Stimulated activated CD4-positive, alpha-beta T cell treated with anti-CD3 and anti-CD28 coated beads, Interleukin-15, amount 100 ng/mL, for 48 hours (primary cell): ENCODE measurements at places on chromosomes 1 and 21.

DNA sequence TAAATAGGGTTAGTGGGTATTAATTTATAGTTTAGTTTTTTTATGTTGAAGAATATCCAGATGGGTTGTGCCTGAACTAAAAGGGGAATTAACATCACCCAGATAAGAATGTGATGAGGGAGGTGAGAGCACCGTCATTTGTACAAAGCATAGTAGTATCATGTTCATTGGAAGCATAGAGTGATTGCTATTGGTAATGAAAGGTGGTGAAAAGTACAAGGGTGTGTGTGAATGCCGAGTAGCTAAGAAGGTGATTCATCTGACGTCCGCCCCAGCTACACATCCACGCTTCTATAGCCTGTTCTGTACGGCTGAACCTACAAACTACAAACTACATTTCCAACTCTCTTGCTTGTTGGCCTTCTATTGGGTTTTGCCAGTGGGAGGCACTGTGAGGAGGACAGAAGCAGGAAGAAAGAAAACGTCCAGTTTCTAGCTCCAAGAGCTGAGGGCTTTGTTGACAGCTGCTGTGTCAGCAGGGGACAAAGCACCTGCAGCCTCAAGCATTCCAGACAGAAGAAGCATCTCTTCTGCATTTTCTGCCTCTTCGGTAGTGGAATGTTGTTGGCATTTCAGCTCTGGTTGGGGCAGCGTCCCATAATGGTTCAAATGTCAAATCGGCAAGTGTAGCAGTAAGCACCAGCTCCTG lies 404.8 kb downstream of the KCTD3 start:
- DNase-seq, result no peak

DNA sequence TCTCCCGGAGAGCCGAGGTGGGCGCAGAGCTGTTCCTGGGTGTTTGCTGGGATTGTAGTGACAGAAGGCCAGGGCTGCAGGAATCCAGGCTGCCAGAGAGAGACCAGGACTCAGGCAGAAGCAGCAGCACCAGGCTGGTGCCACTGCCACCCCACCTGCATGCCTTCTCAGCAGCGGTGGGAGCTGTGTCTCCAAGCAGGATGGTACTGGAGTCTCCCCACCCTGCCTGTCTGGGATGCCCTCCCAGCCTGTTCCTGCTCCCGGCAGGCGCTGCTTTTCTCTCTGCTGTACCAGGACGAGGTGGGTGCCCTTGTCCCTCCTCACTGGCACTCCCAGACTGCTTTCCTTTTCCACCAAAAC lies 4.5 kb upstream of the HES4 start:
- no peak for DNase-seq

DNA sequence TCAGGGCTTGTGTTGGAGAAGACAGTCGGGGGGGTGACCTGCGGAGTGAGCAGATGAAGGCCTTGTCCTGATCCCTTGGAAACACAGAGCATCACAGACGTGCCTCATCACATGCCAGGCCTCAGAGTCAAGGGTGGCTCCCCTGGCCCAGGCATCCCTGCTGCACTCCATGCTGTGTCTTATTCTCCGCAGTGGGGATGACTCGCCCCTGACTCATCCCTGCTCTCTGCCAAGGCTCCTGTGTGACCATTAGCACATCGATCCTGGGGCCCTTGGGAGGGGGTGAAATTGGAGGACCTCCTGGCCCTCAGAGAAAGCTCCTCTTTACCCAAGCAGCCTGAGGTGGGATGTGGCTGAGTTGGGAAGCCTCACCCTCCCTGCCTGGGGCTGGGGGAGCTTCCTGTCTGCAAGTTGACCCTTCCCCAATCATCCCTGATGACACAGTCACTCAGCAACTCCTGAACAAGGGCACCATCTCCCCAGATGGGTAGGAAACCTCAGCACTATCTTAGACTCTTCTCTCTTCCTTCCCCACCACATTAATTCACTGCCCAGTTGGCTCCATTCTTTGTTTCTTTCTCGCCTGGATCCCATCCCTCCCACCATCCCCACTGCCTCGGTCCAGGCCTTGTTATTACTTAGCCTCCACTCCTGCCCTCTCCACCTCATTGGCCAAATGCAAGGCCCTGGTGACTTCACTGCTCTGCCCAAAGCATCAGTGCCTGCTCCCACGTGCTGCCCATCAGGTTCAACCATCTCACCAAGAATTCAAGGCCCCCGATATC lies 74.6 kb downstream of the CAMK2N1 start:
- peak; percentile 22 for DNase-seq

- DNase-seq, result no peak
Observed at GRCh38 chr21:14284481-14284880, 68.5 kb downstream of the RBM11 start.

DNA sequence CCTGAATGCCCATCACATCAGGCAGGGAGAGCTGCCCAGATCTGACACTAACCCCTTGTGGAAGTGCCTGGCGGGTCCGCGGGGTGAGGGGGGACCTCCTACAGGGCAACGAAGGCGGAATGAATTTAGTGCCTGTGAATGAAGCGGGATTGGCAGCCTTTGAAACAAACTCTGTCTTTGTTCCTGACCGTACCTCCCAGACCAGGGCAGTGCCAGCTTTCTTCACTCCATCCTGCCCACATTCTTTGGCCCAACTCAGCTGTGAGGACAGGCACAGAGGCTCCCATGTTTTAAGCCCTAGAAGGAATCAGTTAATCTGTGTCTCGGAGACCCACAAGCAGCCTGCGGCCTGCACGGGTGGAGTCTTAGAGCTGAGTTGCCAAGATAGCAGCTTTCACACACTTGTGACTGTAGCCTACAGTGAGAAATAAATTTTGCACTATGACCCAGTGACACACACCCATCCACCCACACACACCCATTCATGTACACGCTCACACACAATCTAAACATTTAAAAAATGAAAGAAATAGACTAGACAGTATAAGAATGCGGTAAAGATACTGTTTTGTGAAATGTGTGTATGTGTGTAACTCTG lies 60.1 kb upstream of the USP24 start:
- DNase-seq, result no peak

- no peak for DNase-seq
Observed at GRCh38 chr1:27934818-27935549, at the start of gene SMPDL3B. SMPDL3B (plus strand) TSS chr1:27935000; CDS start chr1:27935184, 184 bp downstream.

DNA sequence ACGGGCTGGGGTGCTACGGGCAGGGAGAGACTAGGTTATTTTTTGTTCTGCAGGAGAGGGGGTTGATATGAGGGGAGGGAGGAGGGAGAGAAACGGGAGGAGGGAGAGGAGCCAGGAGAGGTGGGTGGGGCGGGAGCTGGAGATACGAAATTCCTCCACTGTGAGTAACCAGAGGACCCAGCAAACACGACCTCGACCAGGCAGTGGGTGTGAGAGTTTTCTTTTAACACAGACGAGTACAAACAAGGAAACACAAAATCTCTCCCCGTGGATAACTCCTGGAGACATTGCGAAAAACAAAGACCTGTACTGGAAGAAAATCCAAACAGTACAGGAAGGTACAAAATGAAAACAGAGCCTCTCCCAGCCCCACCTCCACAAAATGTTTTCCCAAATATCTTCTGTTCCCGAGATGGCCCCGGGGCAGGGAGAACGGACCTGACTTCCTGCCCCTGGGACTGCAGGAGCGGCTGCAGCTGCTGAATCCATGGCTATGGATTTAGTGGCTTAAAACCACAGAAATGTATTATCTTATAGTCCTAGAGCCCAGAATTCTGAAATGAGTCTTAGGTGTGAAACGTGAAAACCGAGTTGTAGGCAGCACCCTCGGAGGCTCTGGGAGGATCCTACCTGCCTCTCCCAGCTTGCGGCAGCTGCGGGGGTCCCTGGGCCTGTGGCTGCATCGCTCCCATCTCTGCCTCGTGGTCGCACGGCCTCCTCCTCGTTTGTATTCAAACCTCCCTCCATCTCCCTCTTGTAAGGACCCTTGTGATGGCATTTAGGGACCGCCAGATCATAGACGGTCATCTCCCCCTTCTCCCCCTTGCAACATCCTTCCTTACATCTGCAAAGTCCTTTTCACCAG lies 82.2 kb downstream of the RIPK4 start:
- DNase-seq, result no peak

GRCh38 chr1:10456661-10457060 lies 6.8 kb downstream of the CORT start:
- DNase-seq, result no peak

- DNase-seq, result no peak
Observed at GRCh38 chr1:231964241-231964640, 337.7 kb downstream of the DISC1 start.

GRCh38 chr21:36913247-36914169 lies 53.0 kb downstream of the HLCS start:
- no peak for DNase-seq

- DNase-seq, result no peak
Observed at GRCh38 chr1:87706779-87707228, 378.1 kb downstream of the LMO4 start.

GRCh38 chr1:46719689-46720088 lies 775 bp upstream of the EFCAB14 start:
- no peak for DNase-seq

- DNase-seq, result no peak
Observed at GRCh38 chr1:197991594-197991993, 74.4 kb downstream of the LHX9 start.

DNA sequence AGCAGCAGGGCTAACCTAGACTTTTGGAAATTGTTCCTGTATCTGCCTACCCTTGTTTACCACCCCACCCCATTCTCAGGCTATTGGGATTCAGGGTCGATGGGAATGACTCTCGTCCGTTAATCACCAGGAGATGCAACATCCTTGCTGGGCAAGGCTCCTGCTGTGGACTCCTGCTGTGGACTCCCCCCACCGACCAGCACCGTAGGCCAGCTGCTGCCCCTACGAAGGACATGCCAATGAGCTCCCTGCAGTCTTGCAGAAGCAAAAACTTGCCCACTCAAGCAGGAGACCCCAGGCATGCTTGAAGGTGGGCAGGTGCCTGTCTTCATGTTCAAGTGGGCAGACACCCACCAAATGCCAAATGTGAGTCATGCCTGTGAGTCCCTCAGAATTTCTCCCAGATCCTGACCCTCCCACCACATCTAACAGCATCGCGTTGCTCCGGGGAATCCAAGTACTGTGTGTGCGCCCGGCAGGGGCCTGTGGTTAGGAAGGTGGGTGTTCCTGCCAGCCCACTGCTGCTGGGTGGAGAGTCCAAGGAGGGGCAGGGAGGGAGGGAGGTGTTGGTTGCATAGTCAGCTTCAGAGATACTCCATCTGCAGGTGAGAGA lies 41.7 kb upstream of the SOX13 start:
- no peak for DNase-seq

DNA sequence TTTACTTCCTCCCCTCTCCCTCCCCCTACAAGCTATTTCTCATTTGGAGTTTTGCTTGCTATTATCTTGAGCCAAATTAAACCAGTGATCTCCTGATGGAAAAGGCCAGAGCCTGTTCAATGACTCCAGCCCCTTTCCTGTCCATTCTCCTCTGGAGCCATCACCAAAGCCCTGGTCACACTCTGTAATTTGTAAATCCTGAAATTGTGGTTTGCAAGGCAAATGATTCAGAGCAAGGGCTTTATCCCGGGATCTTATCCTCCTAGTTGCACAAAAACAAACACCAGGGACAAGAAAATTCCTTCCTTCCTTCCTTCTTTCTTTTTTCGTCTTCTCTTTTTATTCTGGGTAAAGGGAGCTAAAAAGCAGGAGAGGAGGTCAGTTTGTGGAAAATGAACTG lies 366.1 kb upstream of the ST6GALNAC5 start:
- no peak for DNase-seq

- no peak for DNase-seq
Observed at GRCh38 chr1:16458831-16459230, 18.3 kb downstream of the NECAP2 start.

- no peak for DNase-seq
Observed at GRCh38 chr21:31665397-31665796, 5.9 kb downstream of the SOD1 start.

DNA sequence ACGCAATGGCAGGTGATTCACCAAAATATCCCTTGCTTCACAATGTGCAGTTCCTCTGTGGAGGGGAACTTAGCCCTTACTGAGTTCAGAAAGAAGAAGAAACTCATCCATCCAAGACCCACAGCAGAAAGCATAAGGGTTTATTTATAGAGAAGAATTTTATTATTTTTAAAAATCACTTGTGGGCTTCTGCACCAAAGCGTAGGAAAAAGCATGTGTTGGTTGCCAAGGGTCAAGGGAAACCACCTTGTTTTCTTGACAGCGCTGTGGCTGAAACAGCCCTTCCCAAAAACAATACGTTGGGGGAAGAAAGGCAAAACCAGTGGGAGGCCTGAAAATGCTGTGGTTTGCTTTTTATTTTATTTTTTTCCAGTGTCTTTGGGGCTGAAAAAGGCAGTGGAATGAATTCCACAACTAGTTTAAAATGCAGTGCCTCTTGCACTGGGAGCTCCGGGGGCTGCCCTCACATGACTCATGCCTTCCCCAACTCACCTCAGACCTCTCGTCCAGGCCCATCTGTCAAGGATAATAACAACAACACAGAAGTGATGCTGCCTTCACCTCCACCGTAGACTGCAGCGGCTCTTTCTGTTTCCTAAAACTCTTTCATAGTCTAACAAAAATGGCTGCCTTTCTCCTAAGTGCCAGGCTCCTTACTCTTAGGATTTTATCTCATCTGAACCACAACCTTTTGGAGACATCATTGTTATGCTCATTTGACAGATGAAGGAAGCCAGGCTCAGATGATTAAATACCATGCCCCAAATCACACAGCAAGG lies 224.2 kb upstream of the JUN start:
- DNase-seq, result no peak

DNA sequence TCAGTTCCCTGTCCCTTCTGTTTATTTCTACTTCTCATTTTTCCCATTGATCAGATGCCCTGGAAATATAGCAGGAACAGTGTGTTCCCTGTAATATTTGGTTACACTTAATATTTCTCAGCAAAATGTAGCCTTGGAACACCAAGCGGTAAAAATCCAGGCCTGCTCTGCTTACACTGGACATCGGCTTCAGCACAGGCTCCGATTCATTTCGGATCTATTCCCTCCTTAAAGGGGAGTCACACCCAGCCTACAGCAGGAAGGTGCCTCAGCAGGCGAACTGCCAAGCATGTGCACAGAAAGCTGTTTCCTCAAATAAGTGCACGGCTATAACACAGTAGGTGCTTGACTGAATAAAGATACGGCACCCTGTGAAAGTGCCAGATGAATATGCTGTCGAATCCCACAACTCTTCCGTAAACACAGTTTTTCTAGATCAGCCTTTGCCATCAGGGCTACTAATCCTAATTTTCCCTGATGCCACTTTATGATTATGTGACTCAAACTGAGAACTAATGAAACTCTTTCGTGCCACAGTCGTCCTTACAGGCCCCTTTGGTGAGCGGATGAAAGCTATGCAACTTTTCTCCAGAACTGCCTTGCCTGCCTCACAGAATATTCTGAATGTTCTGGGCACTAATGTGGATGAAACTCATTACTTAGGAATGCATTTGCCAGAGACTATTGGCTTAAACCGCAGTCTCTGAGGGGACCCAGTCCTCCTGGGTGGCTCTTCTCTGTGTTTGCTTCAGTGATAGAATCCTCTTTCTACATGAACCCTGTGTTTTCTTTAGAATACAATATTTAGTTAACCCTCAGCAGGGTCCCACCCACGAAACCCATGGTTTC lies 275.5 kb upstream of the RUNX1 start:
- no peak for DNase-seq

DNA sequence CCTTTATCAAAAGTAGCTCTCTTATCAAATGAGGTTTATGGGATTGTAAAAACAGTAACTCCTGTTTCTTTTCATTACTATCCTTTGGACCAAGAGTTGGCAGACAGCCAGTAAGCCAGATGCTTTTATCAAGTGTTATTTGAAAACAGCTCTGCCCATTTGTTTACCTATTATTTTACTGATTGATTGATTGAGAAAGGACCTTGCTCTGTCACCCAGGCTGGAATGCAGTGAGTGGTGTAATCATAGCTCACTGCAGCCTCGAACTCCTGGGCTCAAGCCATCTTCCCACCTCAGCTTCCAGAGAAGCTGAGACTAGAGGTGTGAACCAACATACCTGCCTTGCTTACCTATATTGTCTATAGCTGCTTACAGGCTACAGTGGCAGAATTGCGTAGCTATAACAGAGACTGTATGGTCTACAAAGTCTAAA lies 3.6 kb downstream of the PRKAB2 start:
- DNase-seq, result no peak
